ENCODE measurements at places on chromosomes 3 and 15.

DNA sequence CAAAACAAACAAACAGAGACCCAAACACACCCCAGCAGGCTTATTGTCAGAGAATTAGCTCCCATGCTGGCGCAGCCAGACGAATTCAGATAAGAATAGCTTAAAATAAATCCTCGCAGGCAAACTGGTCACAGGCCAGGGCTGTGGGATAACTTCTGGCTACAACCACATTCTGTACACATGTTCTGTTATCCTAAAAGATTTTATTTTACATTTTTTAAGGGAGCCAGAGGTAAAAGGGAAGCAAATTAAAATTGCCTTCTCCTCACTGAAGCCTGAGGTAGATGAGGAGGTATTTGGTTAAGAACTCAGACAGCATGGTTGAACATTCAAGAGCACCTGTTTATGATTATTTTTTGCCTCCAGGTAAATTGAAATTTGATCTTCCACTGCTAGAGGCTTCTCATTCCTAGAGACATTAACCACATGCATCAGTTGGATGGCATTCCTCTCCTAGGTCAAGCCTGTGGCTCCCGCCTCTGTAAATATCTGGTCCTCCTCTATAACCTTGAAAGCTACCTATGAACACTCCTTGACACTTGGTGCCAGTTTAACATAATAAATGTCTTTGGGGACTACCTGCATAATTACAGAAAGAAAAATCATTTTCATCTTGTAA is 190.3 kb downstream of the SATB1 start:
- DNase-seq: no peak

DNA sequence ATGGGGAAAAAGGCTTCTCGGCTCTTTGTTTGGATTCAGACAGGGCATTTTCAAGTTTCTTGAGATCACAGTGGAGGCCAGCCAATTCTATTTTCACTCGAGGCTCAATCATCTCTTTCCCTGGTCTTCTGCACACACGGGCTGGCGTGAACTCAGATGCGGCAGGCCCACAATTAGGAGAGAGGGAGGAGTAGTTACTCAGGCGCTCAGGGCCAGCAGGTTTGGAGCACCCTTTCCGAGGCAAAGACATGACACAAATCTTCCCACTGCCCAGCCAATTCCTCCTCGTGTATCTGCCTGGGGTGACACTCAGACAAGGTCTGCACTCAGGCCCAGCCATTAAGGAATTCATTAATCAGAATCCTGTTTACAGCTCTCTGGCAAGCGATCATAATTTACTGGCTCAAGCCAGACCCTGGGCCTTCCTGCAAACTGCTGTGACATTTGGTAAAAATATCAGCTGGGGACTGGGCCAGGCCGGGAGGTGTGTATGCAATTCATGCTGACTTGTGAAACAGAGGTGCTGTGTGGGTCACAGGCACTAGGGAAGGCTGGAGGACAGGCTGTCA is 68.1 kb upstream of the TLE3 start:
- DNase-seq: no peak

GRCh38 chr3:143302638-143303171 is 183.1 kb downstream of the CHST2 start:
- DNase-seq: no peak

GRCh38 chr15:90004671-90005070 is 3.5 kb downstream of the ZNF710 start:
- DNase-seq: no peak
